ENCODE measurements at places on chromosomes 11 and 22.

- DNase-seq, result peak; percentile 11
These were observed 20.1 kb upstream of the SWAP70 start for GRCh38 chr11:9643751-9644150.

- DNase-seq, result no peak
These were observed 2.1 kb upstream of the ZNHIT2 start for GRCh38 chr11:65119670-65119995.

GRCh38 chr11:128484172-128484571 lies 103.2 kb downstream of the ETS1 start:
- no peak for DNase-seq

DNA sequence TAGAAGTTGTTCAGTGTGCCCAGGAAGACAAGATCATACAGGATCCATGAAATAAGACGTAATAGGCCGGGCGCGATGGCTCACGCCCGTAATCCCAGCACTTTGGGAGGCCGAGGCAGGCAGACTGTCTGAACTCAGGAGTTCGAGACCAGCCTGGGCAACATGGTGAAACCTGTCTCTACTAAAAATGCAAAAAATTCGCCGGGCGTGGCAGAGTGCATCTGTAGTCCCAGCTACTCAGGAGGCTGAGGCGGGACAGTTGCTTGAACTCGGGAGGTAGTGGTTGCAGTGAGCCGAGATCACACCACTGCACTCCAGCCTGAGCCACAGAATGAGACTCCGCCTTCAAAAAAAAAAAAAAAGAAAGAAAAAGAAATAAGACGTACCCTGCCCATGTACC lies 56.7 kb downstream of the APOL3 start:
- no peak for DNase-seq

DNA sequence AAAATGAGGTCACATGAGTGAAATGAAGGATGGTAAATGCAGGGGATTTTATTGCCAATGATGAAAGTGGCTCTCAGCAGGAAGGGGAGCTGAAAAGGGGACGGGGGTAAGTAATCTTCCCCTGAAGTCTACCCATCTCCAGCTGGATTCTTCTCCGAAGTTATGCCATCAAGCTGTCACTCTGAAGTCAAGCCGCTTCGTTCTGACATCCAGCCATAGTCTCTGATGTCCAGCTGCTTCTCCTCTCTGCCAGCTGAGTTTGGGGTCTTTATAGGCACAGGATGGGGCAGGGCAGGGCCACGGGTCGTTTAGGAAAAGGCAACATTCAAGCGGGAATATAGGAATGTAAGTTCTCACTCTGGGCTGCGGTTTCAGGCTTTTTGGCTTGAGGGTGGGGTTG lies 181.9 kb upstream of the ANO3 start:
- DNase-seq, result no peak

DNA sequence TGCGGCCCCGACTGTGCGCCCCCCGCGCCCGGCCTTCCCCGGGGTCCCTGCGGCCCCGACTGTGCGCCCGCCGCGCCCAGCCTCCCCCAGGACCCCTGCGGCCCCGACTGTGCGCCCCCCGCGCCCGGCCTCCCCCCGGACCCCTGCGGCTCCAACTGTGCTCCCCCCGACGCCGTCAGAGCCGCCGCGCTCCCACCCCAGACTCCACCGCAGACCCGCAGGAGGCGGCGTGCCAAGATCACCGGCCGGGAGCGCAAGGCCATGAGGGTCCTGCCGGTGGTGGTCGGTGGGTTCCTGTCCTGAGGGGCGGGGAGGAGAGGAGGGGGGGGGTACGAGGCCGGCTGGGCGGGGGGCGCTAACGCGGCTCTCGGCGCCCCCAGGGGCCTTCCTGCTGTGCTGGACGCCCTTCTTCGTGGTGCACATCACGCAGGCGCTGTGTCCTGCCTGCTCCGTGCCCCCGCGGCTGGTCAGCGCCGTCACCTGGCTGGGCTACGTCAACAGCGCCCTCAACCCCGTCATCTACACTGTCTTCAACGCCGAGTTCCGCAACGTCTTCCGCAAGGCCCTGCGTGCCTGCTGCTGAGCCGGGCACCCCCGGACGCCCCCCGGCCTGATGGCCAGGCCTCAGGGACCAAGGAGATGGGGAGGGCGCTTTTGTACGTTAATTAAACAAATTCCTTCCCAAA lies 3.1 kb downstream of the DRD4 start:
- no peak for DNase-seq

DNA sequence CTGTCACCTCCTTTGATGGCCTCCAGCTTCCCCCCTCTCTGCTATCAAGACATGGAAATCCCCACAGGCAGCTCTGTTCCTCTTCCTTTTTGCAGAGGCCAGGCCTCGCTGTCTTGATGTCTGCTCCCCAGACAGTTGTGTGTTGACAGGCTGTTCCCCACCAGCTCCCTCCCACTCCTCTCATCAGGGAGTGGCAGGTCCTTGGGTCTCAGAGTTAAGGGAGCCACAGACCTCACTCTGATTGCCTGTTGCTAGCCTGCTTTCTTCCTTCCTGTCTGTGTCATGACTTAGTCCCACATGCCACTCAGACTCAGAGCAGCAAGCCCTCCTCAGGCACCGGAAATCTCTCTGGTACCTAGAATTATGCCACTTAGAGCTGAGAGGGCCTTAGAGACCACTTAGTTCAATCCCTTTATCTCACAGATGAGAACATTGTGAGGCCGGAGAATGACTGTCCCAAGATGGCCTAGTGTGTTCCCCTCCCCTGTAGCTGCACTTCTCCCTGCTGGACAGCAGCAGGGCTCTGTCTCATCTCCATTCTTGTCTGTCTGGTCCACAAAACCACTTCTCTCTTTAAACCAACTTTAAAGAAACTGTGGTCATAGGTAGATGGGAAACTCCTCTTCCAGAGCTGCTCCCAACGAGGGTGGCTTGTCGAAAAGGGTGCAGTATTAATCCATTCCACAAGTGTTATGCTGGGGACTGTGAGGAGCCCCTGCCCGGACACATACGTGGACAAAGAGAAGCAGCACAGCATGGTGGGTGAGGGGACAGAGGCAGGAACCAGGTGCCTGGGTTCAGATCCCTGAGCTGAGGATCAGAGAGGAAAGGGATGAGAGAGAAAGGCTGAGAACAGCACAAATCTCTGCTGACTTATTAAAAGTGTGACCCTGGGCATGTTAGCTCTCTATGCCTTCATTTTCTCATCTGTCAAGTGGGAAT lies 4.2 kb downstream of the AMPD3 start:
- no peak for DNase-seq

DNA sequence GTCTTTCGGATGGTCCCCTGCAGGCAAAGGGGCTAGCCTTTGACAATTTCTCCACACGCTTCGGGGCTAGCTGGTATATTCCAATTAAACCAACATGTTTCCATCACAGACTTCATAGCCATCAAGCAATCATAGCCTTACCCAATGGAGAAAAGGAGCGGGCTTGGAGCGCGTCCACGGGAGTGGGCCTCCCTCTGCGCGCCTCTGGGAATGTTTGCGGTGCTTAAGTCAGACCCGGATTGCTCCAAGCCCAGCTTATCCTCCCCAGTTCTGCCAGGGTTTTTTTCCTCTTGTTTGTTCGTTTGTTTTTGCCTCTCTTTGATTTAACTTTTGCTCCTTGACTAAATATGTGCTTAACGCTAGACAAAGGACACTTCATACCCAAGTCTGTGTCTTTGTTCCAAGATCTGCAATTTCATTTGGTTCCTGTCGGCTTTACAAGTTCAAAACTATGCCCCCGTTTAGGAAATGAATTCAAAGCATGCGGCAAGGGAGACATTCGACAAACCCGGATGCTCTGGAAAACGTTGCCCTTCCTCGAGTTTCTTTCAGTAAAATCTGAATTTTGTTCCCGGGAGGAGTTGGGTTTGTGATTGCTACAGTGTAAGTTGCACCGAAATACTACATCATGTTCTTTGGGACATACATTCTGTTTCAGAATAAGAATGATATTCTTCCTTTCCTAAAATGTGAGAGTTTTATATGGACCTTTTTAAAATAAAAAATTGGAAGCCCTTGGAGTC lies 1.0 kb upstream of the GLB1L2 start:
- peak; percentile 6 for DNase-seq

- DNase-seq, result peak; percentile 59
These were observed 51.8 kb downstream of the GALNT18 start for GRCh38 chr11:11569936-11570491.

DNA sequence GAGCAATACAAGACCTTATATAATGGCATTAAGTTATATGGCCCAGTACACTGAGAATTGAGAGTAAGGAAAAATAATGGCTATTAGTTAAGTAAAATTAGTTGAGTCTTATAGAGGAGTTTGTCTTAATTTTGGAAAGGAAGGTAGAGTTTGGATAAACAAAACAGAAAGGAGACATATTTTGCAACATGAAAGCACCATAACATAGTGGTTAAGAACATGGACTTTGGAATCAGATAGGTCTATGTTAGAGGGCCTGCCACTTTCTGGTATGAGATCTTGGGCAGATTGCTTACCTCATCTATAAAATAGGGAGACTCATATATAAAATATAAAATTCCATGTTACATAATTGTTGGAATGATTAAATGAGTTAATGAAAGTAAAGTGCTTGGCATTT lies 68.9 kb downstream of the CSTPP1 start:
- no peak for DNase-seq

Data from lung (tissue), 17 donors.